Fibroblast of lung (primary cell): ENCODE measurements at places on chromosomes 16 and 17. TPM values are rescaled to one million over a fixed set of nuclear protein-coding genes. Genes with fewer than 3 reads are reported as not detected.

FBXO39 gene
- total RNA-seq: 0.51 and 0.66 TPM in 2 replicates

DNA sequence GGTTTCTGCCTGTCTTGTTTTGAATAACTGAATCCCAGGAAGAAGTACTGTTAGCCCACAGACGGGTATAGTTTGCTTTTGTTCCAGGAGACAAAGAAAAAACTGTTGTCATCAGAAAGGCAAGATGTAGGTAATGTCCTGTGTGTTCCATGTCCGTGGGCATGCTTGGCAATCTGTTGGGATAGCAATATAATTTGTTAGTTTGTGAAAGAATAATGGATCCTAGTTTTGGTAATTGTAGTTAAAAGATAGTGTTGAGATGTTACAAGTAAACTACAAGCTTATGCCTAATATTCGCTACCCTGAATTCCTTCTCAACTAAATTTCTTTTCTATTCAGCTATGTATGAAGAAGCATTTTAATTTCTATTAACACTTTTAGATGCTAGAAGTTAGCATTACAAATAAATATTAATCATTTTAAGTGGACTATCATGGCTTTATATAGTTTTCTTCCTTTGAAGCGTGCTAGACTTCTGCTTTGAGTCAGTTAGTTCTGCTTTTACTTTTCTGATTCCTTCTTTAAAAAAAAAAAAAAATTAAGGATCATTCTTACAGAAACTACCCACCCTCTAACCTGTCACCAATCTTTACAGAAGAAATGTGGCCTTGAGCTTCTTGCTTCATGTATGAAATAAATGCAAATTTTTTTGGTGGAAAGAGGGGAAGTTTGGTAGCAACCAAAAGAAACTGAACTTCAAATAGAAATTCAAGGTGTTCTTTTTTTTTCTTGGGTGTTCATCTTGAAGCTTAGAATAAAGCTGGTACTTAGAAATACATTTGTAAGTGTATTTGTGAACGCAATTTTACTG is 2.4 kb downstream of the EVI2A start:
- peak overlapping the region; percentile 15 for H3K27ac ChIP-seq
- no peak for DNase-seq
- no peak overlapping the region for H3K4me3 ChIP-seq
- H3K36me3 ChIP-seq: no peaks in the 10 kb centered on the region
- no peaks in the 10 kb centered on the region for H3K4me1 ChIP-seq

GRCh38 chr16:3773663-3774062 is 56.3 kb upstream of the TRAP1 start:
- peaks cover 13% of the 10 kb centered on the region for H3K4me1 ChIP-seq
- no peak for DNase-seq
- H3K36me3 ChIP-seq: peaks cover 18% of the 10 kb centered on the region
- no peak overlapping the region for H3K4me3 ChIP-seq
- H3K27ac ChIP-seq: no peak overlapping the region

OR4D1 gene
- total RNA-seq: not detected in 2 replicates

GRCh38 chr17:79969906-79970305 is 65.8 kb downstream of the TBC1D16 start:
- peaks cover 2% of the 10 kb centered on the region for H3K4me1 ChIP-seq
- no peaks in the 10 kb centered on the region for H3K36me3 ChIP-seq
- no peaks in the 10 kb centered on the region for H3K27me3 ChIP-seq
- no peak overlapping the region for H3K27ac ChIP-seq

KRT32 gene
- total RNA-seq: under 0.01 TPM in 2 replicates

TOP2A gene
- total RNA-seq: 4.9 and 41.6 TPM in 2 replicates

DNA sequence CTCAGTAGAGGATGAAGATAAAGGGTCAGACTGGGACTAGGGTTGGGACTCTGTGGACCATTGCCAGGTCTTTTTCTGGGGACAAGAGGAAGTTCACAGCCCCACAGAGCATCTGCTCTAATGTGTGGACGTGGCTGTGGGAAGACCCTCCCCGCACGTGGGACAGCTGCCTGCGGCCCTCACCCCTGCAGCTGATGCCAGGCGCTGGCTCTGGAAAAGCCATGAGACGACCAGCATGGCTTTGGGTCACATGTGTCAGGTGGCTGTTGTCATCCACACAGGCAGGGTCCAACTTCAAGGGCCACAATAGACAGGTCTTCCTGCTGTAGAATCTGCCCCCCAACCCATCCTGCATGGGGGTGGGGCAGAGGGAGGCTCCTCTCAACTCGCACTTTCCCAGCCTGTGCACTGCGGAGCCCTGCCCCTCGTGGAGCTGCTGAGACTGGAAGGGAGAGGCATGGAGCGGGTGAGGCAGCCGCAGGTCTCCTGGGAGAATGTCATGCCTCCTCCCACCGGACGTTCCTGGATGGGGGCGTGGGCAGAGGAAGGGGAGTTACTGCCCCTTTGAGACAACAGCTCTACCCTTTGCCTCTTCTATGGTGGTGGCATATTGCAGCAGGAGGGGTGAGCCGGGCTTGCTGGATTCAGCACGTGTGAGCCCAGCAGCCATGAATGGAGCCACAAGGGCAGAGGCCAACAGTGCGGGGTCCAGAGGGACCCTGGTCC is 53.4 kb downstream of the PIMREG start:
- no peaks in the 10 kb centered on the region for H3K4me1 ChIP-seq
- H3K4me3 ChIP-seq: no peak overlapping the region
- DNase-seq: no peak
- no peak overlapping the region for H3K27ac ChIP-seq
